AG20443 (cell line): ENCODE measurements at places on chromosomes 7 and 10.

DNA sequence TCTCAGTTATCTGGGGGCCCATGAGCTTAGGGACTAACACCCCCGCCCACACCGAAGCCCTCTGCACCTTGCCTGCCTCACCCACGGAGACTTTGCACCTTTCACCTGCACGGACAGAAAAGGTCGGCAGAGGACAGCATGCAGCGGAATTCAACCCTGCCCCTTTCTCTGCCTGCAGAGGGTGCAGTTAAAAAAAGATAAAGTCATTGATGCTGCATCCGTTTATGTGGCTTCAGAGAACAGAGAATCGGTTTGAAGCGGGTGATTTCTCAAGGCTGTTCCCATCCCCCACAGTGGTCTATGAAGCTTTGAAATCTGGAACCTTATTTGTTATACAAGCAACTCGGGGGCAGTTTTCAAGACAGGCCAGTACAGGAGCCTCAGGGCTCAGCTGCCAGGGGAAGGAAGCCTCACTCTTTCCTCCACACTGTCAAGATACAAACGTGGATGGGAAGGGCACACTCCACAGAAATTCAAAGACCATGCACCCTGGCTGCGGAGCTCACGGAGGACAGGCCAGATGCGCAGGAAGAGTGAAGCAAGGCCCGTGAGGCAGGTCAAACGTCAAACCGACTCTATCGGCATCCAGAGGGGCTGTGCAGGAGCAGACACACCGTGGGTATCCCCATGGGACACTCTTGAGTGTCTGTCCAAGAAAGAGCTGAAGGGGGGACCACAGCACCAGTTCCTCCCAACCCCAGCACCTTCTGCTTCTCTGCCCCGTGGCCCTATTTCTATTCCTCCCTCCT is 66.3 kb downstream of the INSIG1 start:
- no peak for DNase-seq

DNA sequence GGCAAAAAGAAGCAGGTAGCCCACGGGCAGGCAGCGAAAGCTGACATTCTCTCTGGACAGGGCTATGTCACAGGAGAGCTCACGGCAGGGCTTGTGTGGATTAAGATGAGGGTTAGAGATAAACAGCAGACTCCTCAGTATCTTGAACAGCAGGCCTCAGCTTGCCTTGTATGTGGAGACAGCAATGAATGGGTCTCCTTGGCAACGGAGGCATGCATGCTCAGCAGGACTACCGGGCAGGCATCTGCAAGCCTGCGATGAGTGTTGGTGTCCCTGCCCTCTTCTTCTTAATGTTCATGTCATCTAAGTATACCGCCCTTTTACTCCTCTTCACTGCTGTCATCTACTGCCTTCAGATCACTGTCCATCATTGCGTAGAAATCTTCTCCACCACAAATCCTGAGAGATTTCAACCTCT is 81.9 kb upstream of the C1GALT1 start:
- DNase-seq: no peak

DNA sequence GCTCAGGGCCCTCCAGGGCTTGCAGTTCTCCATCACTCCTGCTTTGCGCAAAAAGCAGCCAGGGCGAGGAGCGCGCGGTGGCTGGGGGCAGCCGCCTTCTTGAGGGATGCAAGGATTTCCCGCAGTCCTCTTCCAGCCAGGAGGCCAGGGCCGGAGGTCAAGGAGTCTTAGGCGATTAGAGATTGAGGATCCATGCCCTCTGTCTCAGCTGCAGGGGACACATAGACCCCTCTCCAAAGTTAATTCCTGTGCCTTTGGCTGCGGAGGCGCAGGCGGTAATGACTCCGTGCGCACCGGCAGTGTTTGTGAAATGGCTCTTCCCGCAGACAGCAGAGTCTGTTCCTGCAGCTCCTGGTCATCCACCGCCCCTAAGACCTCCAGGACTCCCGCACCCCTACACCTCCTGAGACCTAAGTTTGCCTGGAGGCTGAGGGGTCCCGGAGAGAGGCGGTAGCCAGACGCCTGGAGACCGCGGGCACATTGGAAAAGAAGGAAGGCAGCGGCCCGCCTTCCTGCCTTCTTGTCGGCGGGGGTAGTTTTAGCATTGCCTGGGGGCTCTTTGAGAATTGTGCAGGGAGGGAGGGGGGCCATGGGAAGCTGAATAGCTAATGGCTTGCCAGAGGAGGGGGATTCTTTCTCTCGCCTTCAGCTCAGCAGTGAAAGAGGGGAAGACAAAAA is 3.3 kb upstream of the NEUROG3 start:
- no peak for DNase-seq

DNA sequence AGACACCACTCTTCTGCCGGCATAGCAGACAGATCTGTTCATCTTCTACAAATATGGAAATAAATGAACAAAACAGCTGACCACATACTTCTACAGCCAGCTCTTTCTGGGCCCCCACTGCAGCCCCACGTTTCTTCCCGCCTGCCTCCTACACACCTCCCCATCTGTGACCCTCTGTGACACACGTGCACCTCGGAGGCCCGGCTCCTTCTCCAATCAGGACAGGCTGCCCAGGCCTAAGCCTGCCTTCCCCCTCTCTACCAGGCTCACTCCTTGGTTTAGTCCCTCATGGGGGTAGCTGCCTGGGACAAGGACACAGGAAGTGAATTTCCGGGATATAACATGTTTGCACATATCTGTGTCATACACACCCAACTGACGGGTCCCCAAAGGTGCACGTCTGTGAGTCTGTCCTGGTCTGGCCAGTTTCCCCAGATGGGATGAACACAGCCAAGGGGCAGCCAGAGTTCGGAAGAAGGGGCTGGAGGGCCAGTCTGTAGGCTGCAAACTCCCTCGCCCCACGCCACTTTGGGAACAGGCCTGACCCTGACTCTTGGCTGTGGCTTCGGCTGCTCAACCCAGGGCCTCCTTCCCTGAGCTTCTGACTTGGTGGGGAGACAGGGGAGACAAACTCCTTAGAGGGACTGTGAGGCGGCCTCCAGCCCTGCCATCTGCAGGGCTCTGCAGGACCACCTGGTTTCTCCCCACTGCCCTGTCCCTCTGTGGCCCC is 30.3 kb downstream of the PITRM1 start:
- DNase-seq: no peak

DNA sequence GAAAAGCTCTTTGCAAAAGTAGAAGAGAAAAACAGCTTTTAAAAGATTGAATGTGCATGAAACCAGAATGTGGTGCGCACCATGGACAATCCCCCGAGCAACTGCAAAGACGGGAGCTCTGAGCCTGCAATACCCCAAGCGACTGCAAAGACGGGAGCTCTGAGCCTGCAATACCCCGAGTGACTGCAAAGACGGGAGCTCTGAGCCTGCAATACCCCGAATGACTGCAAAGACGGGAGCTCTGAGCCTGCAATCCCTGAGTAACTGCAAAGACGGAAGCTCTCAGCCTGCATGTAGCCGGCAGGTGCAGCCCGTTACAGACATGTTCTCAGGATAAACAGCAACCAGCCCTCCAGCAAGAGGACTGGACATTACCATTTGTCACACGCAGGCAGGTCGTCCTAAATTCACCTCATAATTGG is 6.2 kb downstream of the ZNF775 start:
- DNase-seq: no peak
